ENCODE measurements at places on chromosomes 2 and 18.

DNA sequence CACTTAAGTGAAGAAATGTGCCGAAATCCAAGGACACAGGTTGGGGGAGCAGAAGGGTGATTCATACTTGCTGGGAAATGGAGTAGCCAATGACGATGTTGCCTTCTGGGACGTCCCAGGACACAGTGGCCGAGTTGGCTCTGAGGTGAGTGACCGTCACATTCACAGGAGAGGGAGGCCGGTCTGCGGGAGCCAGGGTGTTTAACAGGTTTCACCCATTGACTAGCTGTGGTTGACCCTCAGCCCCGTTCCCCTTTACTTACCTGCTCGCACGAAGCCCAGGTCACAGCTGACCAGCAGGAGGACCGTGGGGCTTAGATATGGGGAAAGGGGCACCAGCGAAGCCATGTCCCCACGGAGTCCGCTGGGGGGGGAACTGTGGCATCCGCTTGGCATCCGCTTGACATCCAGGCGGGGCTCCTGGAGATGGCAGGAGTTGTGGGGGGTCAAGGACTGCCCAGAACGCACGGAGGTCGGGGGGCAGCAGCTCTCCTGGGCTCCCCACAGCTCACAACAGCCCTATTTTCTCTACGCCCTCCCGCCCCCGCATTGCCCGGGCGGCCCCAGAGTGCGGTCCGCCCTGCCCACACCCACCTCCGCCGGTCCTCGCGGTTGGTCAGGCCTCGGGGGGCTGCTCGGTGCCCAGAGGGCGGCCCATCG is 586 bp downstream of the FNDC4 start:
- no peak for DNase-seq

- DNase-seq = no peak
Observed at GRCh38 chr18:3151399-3152264, 68.1 kb downstream of the MYOM1 start.

DNA sequence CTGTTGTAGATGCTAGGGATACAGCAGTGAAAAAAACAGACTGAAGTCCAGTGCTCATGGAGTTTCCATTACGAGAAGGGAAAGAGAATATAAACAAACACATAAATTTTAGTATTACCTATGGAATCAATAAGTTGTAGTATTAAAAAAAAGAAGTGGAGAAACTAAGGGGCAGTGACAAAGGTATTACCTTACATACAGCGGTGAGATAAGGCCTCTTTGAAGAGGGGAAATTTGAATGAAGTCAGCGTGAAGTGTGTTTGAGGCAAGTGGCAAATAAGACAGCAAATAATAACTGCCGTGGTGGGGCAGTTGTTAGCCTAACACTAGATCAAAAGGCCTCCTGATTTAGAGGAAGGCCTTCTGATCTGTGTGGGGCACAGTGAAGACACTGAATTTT is 57.9 kb downstream of the TLK1 start:
- DNase-seq = no peak

GRCh38 chr2:72036173-72036545 is 111.5 kb downstream of the CYP26B1 start:
- DNase-seq = no peak

DNA sequence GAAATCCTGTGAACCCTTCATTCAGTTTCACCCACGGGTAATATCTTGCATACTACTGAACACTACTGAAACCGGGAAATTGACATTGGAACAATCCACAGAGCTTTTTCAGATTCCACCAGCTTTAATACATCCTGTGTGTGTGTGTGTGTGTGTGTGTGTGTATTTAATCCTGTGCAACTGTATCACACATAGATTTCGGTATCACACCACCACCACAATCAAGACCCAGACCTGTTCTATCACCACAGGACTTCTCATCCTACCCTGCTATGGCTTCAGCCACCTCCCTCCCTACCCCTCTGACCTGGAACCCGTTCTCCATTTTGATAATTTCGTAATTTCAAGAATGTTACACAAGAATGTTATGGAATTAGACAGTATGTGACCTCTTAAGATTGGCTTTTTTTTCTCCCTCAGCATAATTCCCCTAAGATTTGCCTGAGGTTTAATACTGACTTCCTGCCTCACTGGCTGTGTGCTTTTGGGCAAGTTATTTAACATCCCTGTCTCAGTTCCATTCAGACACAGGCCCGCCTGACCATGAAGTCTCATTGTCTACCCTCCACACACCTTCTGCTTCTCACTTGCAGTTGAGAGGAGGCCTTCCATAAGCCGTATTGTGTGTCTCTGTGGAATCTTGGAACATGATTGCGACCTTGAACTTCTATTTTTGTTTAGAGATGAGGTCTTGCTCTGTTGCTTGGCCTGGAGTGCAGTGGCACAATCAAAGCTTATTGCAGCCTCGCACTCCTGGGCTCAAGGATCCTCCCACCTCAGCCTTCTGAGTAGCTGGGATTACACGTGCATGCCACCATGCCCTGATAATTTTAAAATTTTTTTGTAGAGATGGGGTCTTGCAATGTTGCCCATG is 14.4 kb upstream of the TMEM131 start:
- no peak for DNase-seq

DNA sequence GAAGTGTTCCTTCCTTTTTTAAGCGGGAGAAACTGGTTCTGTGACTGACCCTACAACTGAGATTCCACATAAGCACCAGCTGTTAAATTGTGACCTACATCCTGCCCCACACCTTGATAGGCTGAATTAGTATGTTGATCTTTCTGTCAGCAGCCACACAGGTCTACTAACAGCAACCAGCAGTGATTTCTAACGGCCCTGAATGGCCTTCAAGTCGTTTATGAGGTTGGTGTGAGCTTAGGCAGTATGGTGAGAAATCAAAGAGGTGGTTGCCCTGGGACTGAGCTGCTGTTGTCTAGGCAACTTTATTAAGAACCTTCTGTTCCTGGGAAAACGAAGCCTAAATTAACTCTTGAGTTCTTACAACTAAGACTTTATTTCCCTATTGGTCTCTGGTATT is 197.2 kb upstream of the FSHR start:
- DNase-seq = no peak

DNA sequence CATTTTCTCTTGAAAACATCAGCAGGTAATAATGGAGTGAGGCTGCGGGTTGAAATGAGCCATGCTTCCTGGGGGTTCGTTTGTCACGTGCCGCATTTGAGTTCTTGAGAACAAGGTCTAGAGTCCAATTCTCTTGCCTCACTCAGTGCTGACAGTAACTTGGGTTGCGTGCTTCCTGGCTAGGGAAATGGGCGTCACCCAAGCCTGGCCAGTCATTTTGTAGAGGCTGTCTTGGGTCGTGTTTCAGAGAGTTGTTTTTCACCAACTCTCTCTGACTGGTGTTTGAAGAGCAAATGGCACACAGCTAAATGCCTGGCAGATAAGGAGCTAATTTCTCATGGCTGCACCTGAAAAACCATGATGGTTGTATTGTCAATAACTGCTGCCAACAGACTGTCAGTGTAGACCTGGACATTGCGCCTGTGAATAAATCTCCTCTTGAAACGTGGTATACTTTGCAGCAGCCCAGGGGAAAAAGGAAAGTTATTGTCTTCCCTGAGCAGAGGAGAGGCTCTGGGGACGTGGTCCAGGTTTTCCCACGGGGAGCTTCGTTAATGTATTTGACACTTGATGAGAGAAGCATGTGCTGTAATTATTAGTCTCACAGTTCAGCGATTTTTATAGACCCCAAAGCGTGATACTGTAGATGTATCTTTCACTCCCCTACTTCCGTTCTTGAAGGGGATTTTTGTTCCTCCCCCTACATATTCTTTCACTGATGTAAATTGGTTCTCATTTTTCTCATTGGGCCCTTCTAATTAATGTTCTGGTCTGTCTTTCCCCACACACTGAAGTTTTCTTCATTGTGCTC is 196.0 kb downstream of the FHOD3 start:
- DNase-seq = no peak

All from bone marrow (tissue), 2 donors.